ENCODE measurements at places on chromosomes 5 and 9. TPM values are rescaled to one million over a fixed set of nuclear protein-coding genes. Genes with fewer than 3 reads are reported as not detected.

- H3K4me1 ChIP-seq, result no peaks in the 10 kb centered on the region
- no peak overlapping the region for H3K4me3 ChIP-seq
- H3K27ac ChIP-seq, result no peak overlapping the region
These were observed 599.9 kb downstream of the ISL1 start for GRCh38 chr5:51983161-51983560.

DNA sequence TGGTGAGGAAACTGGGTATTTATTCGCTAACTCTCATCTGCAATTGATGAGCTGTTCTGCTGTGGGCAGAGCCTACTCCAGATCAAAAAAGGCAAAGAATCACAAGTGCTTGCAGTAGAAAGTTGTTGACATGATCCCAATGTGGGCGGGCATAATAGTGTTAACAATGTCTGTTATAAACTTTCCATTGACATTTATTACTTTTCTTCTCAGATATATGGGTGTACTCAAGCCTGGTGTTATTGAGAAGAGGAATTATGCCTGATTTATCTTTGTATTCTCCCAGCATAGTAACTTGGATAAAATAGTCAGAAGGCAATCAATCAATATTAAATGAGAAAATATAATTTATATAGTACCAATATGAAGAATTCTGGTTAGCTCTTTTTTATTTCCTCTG is 47.8 kb downstream of the ZNF474 start:
- no peaks in the 10 kb centered on the region for H3K36me3 ChIP-seq
- H3K27me3 ChIP-seq, result no peaks in the 10 kb centered on the region
- no peak overlapping the region for H3K4me3 ChIP-seq

DNA sequence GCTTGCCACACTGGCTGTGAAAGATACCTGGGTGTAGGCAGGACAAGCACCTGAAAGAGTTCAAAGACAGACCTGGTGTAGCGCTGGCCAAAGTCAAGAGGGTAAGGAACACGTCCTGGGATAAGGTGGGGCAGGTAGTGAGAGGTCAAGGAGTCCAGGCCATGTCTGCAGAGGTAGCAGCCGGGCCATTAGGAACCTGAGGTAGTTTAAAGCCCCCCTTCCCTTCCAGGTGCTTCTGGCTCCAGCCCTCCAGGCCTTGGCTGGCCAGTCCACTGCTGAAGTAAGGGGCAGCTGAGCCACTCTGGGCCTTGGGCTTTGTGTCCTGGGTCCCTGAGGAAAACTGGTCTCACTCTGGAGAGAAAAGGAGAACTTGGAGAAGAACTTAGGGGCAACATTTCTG is 13.9 kb upstream of the NR5A1 start:
- peaks cover 7% of the 10 kb centered on the region for H3K27me3 ChIP-seq
- no peak for DNase-seq
- no peaks in the 10 kb centered on the region for H3K4me1 ChIP-seq
- H3K4me3 ChIP-seq, result no peak overlapping the region

DNA sequence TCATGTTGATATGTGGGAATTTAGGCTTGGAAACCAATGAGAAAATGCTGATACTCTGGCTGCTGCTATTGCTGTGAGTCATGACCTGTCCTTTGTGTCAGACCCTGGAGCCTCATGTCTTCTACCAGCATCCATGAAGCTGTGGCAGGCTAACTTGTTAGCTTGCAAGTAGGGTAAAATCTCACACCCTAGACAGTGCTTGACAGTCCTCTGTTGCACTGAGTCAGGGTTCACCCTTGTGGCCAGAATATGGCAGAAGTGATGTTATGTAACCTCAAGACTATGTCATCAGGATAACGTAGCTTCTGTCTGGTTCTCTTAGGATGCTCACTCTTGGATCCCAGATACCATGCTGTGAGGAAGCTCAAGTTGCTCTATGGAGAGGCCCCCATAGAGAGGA is 110.8 kb downstream of the LHX2 start:
- no peak overlapping the region for H3K27ac ChIP-seq
- H3K4me3 ChIP-seq, result no peak overlapping the region
- H3K36me3 ChIP-seq, result no peaks in the 10 kb centered on the region
- DNase-seq, result no peak

DNA sequence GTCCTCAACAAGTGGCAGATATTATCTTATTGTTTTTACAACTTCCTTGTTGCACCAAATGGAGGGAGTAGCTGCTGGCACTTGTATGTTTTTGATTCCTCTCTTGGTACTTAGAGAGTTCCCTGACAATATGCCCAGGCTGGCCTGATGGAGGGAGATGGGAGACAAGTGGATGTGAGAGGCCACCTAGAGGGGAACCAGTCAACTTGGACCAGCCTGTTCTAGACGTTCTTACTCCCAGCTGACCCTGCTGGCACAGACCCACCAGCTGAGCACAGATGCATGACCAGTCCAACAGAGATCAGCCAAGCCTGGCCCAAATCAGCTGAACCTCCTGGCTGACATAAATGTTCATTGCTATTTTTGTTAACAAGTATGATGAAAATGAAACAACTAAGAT is 60.9 kb upstream of the GDNF start:
- no peak overlapping the region for H3K4me3 ChIP-seq
- no peaks in the 10 kb centered on the region for H3K27me3 ChIP-seq
- no peak overlapping the region for H3K27ac ChIP-seq
- DNase-seq, result no peak
- no peaks in the 10 kb centered on the region for H3K4me1 ChIP-seq
- no peaks in the 10 kb centered on the region for H3K36me3 ChIP-seq

DNA sequence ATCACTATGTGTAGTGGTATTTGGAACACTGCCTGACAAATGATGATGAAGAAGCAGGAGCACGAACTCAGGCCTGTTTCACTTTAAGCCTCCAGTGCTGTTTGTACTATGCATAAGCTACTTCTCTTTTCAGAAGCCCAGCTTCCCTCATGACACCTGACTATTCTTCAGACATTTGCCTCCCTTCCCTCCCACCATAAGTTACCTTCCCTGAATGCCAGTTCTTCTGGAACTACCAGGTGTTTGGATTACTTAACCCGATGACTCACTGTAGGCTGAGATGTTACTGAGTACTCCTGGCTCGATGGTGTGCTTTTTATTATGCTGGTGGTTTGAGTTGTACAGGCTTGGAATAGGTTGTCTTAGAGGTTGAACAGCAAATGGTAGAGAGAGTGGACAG is 180.0 kb downstream of the SPATA31D1 start:
- H3K27ac ChIP-seq, result no peak overlapping the region
- H3K27me3 ChIP-seq, result no peaks in the 10 kb centered on the region
- no peaks in the 10 kb centered on the region for H3K36me3 ChIP-seq
- DNase-seq, result no peak

- H3K27ac ChIP-seq, result no peak overlapping the region
- H3K36me3 ChIP-seq, result no peaks in the 10 kb centered on the region
These were observed 289.8 kb upstream of the ANKRD55 start for GRCh38 chr5:56522960-56523359.

DNA sequence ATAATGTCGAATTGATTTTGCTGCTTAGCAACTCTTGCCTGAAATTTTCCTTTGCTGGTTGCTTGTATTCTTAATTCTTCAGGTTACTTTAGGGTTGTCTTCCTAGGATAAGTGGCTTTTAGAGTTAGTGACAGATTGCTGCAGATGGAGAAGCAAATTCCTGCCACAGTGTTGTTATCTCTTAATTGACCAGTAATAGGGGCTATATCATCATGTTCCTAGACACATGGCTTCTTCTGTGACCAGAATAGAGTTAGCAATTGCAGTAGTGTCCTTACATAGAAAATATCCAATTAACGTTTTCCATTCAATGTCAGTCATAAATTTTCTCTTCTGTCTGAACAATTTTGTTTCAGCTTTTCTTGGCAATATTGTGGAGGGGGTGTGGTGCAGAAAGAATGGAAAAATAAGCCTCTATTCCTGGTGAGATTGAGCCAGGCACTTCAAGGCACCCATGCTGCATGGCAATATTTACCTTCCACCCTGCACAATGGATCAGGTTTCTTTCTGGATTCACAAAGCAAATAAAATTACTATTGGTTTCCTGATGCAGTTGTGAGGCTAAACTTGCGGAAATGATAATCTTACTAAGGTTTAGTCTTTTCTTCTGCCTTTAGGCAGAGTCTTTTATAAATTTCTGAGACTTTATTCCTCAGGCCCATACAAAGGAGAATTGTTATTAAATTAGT is 1481.5 kb downstream of the EFNA5 start:
- DNase-seq, result no peak
- no peaks in the 10 kb centered on the region for H3K36me3 ChIP-seq
- no peak overlapping the region for H3K27ac ChIP-seq
- no peaks in the 10 kb centered on the region for H3K4me1 ChIP-seq
- no peak overlapping the region for H3K4me3 ChIP-seq

- no peak for DNase-seq
- H3K4me3 ChIP-seq, result no peak overlapping the region
- H3K36me3 ChIP-seq, result no peaks in the 10 kb centered on the region
- no peaks in the 10 kb centered on the region for H3K27me3 ChIP-seq
- H3K4me1 ChIP-seq, result no peaks in the 10 kb centered on the region
These were observed 19.1 kb upstream of the EDIL3 start for GRCh38 chr5:84403773-84404172.

GRCh38 chr9:93431539-93432105 is 19.9 kb upstream of the FAM120A start:
- peaks cover 6% of the 10 kb centered on the region for H3K27me3 ChIP-seq
- H3K4me1 ChIP-seq, result peaks cover 2% of the 10 kb centered on the region
- DNase-seq, result no peak
- H3K27ac ChIP-seq, result no peak overlapping the region

The TMOD1 gene
- 1.8 TPM for total RNA-seq

The ADAMTS6 gene
- 1.7 TPM for total RNA-seq

The SEMA6A gene
- total RNA-seq, result 0.13 TPM
